Neural crest cell (in vitro differentiated cells): ENCODE measurements at places on chromosomes 7 and 10. TPM values are rescaled to one million over a fixed set of nuclear protein-coding genes. Genes with fewer than 3 reads are reported as not detected.

DNA sequence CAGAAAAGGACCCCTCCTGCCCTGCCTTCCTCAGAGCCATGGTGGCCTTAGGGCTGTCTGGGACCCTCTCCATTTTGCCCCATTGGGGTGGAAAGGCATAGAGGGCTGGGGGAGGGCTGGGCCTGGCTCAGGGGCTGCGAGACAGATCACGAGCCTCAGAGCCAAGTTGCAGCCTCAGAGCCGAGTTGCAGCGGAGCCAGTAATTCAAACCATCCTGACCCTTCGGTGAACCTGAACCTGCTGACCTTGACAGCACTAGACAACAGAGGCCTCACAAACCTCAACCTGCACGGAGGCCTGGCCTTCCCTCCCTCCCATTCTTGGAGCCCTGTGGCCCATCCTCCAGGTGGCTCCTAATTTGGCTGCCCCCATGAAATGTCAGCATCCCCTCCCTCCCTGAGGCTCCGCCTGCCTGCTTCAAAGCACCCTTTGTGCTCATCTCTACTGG, 45.4 kb downstream of the PAX2 start:
- no peak overlapping the region for H3K27ac ChIP-seq
- peaks cover 20% of the 10 kb centered on the region for H3K4me1 ChIP-seq
- H3K36me3 ChIP-seq = no peaks in the 10 kb centered on the region
- no peak overlapping the region for H3K4me3 ChIP-seq
- no peak for DNase-seq

GRCh38 chr7:117470777-117471176, 9.0 kb upstream of the CFTR start:
- peaks cover 5% of the 10 kb centered on the region for H3K27me3 ChIP-seq
- no peak overlapping the region for H3K4me3 ChIP-seq
- no peaks in the 10 kb centered on the region for H3K36me3 ChIP-seq
- no peaks in the 10 kb centered on the region for H3K4me1 ChIP-seq
- no peak overlapping the region for H3K27ac ChIP-seq

- DNase-seq = no peak
- no peak overlapping the region for H3K4me3 ChIP-seq
- H3K27ac ChIP-seq = no peak overlapping the region
- H3K4me1 ChIP-seq = peaks cover 56% of the 10 kb centered on the region
- H3K36me3 ChIP-seq = no peaks in the 10 kb centered on the region
- no peaks in the 10 kb centered on the region for H3K27me3 ChIP-seq
Measured at GRCh38 chr10:11074536-11075267, 57.0 kb downstream of the CELF2 start.

DNA sequence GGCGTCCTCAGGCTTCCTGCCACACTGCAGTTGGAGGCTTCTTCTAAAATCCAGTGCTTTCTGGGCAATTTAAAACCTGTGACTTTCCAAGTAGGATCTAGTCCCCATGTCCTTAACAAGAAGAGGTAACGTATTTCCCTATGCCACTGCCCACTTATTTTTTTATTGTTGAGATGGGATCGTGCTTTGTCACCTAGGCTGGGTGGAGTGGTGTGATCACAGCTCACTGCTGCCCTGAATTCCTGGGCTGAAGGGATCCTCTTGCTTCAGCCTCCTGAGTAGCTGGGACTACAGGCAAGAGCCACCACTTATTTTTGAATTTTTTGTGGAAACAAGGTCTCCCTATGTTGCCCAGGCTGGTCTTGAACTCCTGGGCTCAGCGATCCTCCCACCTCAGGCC, 63.4 kb downstream of the DAGLB start:
- no peak overlapping the region for H3K4me3 ChIP-seq
- peaks cover 3% of the 10 kb centered on the region for H3K36me3 ChIP-seq
- no peaks in the 10 kb centered on the region for H3K27me3 ChIP-seq
- no peak for DNase-seq
- peaks cover 45% of the 10 kb centered on the region for H3K4me1 ChIP-seq

DNA sequence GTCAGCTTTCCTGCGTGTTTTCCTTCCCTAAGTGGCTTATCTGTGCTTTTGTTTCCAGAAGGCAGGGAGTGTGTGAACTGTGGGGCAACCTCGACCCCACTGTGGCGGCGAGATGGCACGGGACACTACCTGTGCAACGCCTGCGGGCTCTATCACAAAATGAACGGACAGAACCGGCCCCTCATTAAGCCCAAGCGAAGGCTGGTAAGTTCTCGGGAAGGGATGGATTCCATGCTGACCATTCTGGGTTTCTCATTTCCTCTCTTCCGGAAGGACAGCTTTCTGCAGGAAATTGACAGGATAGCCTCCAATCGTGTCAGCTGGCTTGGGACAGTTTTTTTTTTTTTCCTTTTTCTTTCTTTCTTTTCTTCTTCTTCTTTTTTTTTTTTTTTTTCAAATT, 9.4 kb downstream of the GATA3 start:
- H3K27ac ChIP-seq = no peak overlapping the region
- H3K4me3 ChIP-seq = no peak overlapping the region
- H3K27me3 ChIP-seq = peaks cover 91% of the 10 kb centered on the region

GRCh38 chr10:133349160-133349568, 2.0 kb downstream of the PRAP1 start:
- peaks cover 2% of the 10 kb centered on the region for H3K36me3 ChIP-seq
- peaks cover 9% of the 10 kb centered on the region for H3K4me1 ChIP-seq
- no peak overlapping the region for H3K27ac ChIP-seq

GRCh38 chr7:31006857-31007256, 43.1 kb downstream of the GHRHR start:
- H3K4me3 ChIP-seq = no peak overlapping the region
- H3K27ac ChIP-seq = no peak overlapping the region
- no peaks in the 10 kb centered on the region for H3K4me1 ChIP-seq
- peaks cover 11% of the 10 kb centered on the region for H3K27me3 ChIP-seq

GRCh38 chr7:22487978-22488642, 11.9 kb downstream of the STEAP1B start:
- H3K4me1 ChIP-seq = peaks cover 17% of the 10 kb centered on the region
- H3K36me3 ChIP-seq = peaks cover 18% of the 10 kb centered on the region
- no peaks in the 10 kb centered on the region for H3K27me3 ChIP-seq
- no peak overlapping the region for H3K4me3 ChIP-seq

GRCh38 chr10:131573256-131573655, 261.7 kb upstream of the TCERG1L start:
- DNase-seq = no peak
- no peaks in the 10 kb centered on the region for H3K36me3 ChIP-seq
- no peaks in the 10 kb centered on the region for H3K4me1 ChIP-seq
- no peak overlapping the region for H3K27ac ChIP-seq
- H3K27me3 ChIP-seq = no peaks in the 10 kb centered on the region
- H3K4me3 ChIP-seq = no peak overlapping the region

DNA sequence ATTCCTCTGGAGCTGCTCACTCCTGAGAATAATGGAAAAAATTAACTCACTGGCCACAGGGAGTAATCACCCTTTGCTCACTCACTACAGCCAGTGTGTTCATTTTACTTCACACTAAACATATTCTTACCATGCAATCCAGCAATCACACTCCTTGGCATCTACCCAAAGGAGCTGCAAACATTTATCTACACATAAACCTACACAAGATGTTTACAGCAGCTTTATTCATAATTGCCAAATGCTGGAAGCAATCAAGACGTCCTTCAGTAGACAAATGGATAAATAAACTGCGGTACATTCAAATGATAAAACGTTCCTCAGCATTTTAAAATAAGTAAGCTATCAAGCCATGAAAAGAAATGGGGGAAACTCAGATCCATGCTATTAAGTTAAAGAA, 34.2 kb upstream of the POM121L12 start:
- no peak overlapping the region for H3K27ac ChIP-seq
- no peaks in the 10 kb centered on the region for H3K4me1 ChIP-seq
- peaks cover under 1% of the 10 kb centered on the region for H3K36me3 ChIP-seq
- H3K4me3 ChIP-seq = no peak overlapping the region
- DNase-seq = no peak

DNA sequence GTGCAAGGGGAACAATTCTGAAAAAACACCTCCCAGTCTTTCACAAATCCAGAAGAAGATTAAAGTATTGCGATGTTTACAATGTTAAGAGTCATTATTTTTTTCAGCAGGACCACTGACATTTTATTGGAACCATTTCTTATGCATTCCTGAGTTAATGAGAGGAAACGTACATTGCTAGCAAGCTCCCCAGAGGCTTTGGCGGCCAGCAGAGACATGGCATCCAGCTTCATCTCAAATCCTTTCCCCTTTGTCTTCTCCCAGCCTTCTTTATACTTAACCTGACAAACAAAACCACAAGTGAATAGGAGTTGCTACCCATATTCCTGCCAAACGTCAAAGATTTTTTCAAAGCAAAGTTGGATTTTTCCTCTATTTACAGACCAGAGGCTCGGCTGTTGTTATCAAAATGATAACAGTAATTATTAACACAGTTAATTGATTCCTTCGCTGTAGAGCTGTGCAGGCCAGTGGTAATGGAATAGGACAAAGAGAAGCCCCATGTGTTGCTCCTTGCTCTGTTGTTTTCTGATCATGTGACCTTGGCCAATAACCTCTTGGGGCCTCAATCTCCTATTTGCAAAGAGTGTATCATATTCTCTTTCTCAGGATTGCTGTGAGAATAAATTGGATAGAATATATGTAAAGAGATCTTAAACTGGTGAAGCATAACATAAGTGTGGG, 32.0 kb downstream of the NRAP start:
- peaks cover 8% of the 10 kb centered on the region for H3K4me1 ChIP-seq
- peak overlapping the region; percentile 70 for H3K27ac ChIP-seq
- no peaks in the 10 kb centered on the region for H3K27me3 ChIP-seq
- H3K4me3 ChIP-seq = no peak overlapping the region

DNA sequence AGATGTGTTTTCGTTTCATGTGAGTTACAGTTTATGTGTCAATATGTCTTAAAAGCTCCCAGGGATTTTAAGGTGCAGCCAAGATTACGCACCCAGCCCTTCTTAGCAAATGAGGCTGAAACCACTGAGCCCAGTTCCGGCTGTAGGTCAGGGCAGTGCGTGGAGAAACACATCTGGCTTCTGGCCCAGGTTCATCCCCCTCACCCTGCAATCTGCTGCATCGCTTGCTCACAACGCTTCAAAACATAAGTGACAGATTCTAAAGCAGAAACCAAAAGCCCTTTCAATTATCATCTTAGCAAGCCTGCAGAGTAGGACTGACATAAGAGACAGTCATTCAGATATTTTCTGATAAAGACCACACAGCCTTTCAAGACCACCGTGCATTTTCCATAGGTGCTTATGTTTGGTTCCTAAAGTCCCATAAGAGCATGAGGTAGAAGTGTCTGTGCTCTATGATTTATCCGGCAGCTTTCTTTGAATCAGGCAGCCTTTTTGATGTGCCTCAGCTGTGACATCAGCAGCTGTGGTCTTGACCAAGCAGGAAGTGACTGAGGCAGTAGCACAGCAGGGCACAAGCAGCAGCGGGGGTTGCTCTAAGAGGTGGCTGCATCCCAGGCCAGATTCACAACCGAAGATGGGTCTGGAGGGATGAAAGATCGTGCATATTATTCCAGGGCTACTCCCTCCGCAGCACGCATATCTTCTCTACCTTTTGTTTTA, 72.1 kb upstream of the LYZL2 start:
- H3K4me3 ChIP-seq = no peak overlapping the region
- DNase-seq = no peak
- no peak overlapping the region for H3K27ac ChIP-seq
- no peaks in the 10 kb centered on the region for H3K36me3 ChIP-seq
- peaks cover 54% of the 10 kb centered on the region for H3K4me1 ChIP-seq

GRCh38 chr7:12757443-12757842, 70.0 kb downstream of the ARL4A start:
- H3K4me1 ChIP-seq = peaks cover 31% of the 10 kb centered on the region
- no peaks in the 10 kb centered on the region for H3K27me3 ChIP-seq

DNA sequence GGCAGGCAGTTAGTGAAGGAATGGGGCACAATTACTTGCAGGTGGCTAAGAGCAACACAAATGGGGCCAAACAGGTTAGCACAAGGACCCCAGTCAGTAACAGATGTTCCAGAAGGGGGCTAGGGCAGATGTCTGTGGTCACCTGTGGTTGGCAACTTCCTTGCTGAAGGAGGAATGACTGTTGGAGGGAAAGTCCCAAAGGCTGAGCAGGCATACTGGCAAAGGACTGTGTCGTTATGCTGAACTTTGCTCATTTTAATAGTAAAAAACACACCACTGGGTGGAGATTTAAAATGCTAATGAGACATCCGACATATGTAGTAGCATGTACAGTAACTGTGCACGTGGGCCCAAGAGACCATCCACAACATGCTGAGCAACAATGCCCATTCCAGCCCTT, 511.6 kb downstream of the CALN1 start:
- H3K27me3 ChIP-seq = no peaks in the 10 kb centered on the region
- no peak overlapping the region for H3K27ac ChIP-seq
- no peaks in the 10 kb centered on the region for H3K36me3 ChIP-seq
- no peak for DNase-seq
- H3K4me3 ChIP-seq = no peak overlapping the region
- peaks cover 11% of the 10 kb centered on the region for H3K4me1 ChIP-seq

DNA sequence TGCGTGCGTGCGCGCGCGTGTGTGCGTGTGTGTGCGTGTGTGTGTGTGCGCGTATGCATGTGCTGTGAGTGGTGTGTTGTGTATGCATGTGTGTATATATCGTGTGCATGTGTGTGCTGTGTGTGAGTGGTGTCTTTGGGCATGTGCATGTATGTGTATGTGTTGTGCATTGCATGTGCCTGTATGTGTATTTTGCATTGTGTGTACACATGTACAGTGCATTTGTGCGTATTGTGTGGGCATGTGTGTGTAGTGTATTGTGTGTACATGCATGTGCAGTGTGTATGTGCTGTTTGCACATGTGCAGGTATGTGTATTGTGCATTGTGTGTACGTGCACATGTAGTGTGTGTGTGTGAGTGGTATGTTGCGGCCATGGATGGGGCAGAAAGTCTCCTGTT, 6.0 kb upstream of the DPYSL4 start:
- peaks cover 80% of the 10 kb centered on the region for H3K27me3 ChIP-seq
- DNase-seq = no peak
- H3K4me1 ChIP-seq = peaks cover 23% of the 10 kb centered on the region

DNA sequence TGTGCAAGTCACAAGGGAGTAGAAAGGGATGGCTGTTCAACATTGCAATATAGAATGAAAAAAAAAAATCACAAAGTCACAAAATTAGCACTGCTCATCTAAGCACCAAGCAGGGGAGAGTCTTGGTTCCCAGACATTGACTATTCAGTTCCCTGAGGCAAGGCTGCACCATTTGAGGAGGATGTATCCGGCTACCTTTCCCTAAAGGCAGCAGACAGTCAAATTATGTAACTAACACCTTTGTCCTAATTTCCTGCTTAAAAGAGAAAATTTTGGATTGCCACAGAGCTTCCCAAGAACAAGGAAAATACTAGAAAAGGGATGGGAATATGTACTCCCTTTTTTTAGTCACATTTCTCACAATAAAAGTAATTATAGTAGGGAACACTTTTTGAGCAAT, 148.1 kb downstream of the PCLO start:
- peaks cover 7% of the 10 kb centered on the region for H3K4me1 ChIP-seq
- no peak overlapping the region for H3K27ac ChIP-seq
- H3K27me3 ChIP-seq = no peaks in the 10 kb centered on the region
- no peaks in the 10 kb centered on the region for H3K36me3 ChIP-seq

The PPP1R3A gene
- total RNA-seq = not detected in 2 replicates

The PLCE1 gene
- 5.7 and 6.1 TPM in 2 replicates for total RNA-seq

The BLNK gene
- not detected in 2 replicates for total RNA-seq

The SEC24C gene
- 81.4 and 85.9 TPM in 2 replicates for total RNA-seq

The DPYSL4 gene
- total RNA-seq = 145 and 155 TPM in 2 replicates

The HHEX gene
- total RNA-seq = not detected in 2 replicates

The CRPPA gene
- 4.0 and 4.8 TPM in 2 replicates for total RNA-seq

The ASIC3 gene
- 4.7 and 6.0 TPM in 2 replicates for total RNA-seq

The FBXL13 gene
- 2.1 TPM in 2 replicates for total RNA-seq

The HMX3 gene
- total RNA-seq = not detected in 2 replicates

The SPRN gene
- total RNA-seq = 0.37 and 0.48 TPM in 2 replicates

The FAM24B gene
- not detected in 2 replicates for total RNA-seq
